AG04449 (cell line): ENCODE measurements at places on chromosomes 1 and 21.

DNA sequence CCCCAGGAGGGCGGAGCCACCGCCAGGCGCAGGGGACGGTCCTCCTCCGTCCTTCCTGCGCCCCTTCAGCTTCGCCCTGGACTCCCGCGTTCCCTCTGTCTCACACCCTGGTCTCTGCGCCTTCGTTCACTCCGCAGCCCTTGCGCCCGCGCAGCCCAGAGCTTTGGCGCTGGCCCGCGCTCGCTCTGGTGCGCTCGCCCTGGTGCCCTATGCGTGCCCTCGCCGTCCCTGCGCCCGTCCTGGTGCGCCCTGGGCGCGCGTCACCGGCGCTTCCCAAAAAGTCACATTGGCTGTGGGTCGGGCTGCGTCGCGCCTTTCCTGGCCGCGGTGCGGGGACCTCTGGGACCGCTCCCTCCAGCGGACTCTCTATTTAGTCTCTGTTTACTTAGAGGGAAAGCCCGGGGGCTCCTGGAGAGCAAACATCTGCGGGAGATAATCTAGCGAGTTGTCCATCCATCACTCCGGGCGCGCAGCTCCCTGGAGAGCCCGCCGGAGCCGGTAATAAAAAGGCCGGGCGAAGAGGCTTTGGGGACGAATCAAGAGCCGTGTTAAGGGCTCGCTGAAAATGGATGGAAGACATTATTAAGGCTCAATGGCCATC, 178.6 kb downstream of the PRDM16 start:
- no peak for DNase-seq

DNA sequence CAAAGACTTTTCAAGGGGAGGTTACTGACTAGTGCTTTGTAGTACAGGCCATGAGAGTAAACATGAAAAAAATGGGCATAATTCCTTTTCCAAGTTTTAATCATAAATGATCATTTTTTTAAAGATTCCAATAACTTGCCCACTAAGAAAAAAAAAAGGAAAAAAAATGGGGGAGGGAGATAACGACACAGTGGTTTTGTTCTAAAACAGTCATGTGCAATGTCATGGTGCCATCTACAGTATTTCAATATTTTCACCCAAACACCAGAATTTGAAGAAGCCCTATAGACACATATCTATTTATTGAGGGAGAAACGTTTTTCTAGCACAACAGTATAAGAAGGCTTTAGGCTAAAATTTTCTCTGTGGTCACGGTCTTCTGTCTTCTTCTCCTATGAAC, 250.2 kb downstream of the LTN1 start:
- no peak for DNase-seq

DNA sequence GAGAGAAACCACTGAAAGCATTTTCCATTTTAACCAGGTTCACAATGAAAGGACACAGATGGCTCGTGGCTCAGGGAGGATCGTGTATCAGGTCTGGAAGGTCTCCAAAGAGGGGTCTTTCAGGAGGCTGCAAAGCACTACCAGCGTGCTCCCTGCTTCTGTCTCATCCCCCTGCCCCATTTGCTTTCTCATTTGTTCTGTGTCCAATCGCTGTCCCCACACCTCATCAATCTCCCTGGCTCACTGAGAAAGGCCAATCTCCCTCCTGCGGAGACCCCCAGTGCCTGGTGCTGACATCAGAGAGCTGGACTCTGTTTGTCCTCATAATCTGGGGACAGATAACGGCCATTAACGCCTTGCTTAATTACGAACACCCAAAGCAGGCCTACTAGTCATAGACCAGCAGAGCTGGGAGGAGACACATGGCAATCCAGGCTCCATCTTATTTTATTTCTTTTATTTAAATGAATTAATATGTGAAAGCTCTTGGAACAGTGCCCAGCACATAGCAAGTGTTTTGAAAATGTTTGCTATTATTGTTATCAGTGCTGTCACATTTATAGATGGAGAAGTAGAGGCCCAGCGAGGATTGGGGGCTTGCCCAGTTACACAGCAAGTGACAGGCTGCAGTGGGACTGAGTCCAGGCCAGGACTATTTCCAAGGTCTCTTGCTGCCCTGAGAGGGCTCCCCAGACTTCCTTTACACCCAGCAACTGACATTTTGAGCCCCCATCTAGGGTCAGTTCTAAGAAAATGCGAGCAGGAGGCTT, 341.0 kb upstream of the USP24 start:
- no peak for DNase-seq

DNA sequence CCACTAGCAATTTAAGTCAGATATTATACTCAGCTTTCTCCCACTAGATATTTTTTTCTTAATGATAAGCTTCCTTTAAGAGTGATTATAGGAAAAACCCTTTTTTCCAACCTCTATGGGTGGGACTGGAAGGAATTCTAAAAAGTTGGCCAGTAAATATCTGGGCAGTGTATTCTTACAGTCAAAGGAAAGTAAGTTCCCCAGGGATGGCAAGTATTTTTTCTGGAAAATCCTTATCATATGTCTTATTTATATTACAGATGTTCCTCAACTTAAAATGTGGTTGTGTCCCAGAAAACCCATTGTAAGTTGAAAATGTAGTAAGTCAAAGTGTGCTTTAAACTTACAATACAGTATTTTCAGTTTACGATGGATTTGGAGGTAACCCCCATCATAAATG, 29.2 kb downstream of the CMPK1 start:
- DNase-seq: no peak

DNA sequence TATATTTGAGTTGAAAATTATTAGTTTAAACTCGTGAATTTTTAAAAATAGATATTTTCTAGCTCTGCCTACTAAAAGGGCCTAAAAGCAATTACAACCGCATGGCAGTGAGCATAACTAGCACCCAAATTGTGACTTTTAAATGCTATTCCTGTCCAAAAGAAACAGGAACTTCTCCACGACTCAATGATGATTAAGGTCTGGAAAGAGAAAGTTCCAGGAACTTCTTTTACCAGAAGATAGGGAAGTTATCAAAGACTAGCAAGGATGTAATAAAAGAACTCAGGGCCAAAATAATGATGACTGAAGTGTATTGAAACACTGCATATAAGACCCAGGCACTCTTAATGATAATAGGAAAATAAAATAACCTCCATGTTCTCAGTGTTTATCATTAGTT, 313.0 kb downstream of the PLPP3 start:
- no peak for DNase-seq

DNA sequence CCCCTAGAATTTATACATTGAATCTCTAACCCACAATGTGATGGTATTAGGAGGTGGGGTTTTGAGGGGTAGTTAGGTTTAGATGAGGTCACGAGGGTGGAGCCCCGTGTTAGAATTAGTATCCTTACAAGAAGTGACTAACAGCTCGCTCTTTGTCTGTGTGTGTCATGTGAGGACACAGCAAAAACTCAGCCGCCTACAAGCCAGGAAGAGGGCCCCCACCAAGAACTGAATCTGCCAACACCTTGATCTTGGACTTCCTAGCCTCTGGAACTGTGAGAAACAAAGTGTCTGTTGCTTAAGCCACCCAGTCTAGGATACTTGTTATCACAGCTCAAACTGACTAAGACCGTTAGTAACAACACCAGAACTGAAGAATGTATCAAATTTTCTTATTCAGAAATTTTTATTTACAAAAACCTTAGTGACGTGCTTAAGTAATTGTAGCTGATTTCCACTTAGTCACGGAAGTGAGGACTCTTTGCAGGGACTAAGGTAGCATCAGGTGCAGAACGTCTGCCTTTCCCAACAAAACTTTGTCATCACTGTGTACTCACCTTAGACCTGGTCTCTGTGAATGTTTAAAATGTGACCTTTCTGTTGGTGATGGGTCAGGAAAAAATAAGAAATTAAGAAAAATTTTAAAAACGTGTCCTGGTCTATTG, 24.5 kb upstream of the LRRC8C start:
- no peak for DNase-seq

DNA sequence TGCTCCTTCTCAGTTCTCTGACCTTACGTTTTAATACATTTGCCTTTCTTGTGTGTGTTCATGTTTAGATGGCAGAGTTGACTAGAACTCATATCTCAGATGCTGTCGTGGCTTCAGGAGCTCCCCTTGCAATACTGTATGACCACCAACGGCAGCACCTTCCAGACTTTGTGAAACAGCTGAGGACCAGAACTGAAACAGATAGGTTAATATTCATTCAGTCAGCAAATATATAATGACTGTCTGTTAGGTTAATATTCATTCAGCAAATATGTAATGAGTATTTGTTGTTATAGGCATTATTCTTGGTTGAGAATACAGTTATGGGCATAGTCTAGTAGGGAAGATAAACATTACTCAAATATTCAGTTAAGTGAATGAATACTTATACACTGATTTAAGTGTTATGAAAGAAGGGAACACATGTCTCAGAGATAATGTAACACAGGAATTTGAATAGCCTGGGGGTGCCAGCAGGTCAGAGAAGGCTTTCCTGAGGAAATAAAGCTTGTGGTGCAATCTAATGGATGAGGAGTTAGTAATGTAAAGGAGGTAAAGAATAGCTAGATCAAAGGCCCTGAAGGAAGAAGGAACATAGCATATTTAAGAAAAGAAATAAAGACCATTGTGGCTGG, 88.5 kb downstream of the CEP350 start:
- DNase-seq: peak; percentile 69

- no peak for DNase-seq
Measured at GRCh38 chr1:31621847-31622730, 4.6 kb downstream of the HCRTR1 start.

GRCh38 chr1:147919896-147920295, 8.3 kb upstream of the GPR89B start:
- no peak for DNase-seq

DNA sequence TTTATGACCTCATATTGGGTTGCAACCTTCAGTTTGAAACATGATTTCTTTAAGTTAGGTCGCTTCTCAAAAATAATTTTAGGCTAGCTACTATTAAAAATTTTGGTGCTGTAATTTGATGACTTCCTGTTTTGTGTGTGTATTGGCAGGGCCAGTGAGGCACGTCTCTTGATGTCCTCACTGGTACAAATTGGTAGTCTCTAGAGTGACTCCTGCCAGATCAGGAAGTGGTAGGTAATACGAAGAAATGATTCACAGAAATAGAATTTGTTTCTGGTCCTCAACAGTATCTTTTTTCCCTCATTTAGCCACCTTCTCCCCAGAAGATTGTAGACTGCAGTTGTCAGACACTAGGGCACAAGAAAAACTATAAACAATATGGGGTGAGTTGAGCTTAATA, 120.9 kb upstream of the KIAA1614 start:
- DNase-seq: no peak

GRCh38 chr1:8652467-8653046, 164.9 kb downstream of the RERE start:
- no peak for DNase-seq

DNA sequence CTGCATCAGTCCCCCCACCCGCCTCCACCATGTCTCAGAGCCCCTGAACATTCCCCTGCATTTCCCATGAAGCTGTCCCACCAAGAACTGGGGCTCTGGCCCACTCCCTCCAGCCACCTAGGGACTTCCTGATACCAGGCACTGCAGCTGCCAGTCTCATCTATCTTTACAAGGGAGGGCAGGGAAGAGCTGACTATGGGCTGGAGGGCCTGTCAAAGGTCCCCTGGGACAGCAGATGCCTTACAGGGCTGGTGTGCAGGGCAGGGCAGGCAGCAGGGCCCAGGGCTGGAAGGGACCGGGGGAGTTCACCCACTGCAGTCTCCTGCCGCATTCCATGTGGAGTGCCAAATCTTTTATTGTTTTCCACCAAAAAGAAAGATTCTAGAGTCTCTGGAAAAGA, 17.6 kb downstream of the SHISA4 start:
- no peak for DNase-seq
